H7 (cell line): ENCODE measurements at places on chromosomes 5 and 9. TPM values are rescaled to one million over a fixed set of nuclear protein-coding genes. Genes with fewer than 3 reads are reported as not detected.
A peak's percentile ranks its signal among the peaks of the same experiment; 100 is the strongest.

GRCh38 chr9:136510561-136510960 is 27.7 kb upstream of the SEC16A start:
- peak; percentile 61 for DNase-seq

DNA sequence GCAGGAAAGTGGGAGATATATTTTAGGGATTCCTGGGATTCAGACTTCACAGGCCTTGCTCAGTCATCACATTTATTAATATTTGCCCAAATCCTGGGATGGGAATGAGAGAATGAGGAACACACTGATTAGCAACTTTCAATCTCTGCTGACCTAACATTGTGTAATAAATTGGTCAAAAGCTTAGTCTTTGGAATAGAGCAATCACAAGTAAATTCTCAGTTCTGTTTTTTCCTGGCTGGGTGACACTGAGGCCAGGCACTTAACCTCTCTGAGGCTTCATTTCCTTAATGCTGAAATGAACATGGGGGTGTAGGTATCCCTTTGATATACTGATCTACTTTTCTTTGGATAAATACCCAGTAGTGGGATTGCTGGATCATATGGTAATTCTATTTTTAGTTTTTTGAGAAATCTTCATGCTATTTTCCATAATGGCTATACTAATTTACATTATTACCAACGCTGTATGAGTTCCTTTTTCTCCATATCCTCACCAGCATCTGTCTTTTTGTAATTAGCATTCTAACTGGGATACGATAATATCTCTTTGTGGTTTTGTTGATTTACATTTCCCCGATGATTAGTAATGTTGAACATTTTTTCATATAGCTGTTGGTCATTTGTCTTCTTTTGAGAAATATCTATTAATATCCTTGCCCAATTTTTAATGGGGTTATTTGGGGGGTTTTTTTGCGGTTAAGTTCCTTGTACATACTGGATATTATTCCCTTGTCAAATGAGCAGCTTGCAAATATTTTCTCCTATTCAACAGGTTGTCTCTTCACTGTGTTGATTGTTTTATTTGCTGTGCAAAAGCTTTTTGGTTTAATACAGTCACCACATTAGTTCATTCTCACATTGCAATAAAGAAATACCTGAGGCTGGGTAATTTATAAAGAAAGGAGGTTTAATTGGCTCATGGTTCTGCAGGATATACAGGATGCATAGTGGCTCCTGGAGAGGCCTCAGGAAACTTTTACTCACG is 36.8 kb upstream of the NIPBL start:
- DNase-seq: no peak

- no peak for DNase-seq
These were observed 1.5 kb downstream of the ST6GALNAC4 start for GRCh38 chr9:127915325-127915752.

DNA sequence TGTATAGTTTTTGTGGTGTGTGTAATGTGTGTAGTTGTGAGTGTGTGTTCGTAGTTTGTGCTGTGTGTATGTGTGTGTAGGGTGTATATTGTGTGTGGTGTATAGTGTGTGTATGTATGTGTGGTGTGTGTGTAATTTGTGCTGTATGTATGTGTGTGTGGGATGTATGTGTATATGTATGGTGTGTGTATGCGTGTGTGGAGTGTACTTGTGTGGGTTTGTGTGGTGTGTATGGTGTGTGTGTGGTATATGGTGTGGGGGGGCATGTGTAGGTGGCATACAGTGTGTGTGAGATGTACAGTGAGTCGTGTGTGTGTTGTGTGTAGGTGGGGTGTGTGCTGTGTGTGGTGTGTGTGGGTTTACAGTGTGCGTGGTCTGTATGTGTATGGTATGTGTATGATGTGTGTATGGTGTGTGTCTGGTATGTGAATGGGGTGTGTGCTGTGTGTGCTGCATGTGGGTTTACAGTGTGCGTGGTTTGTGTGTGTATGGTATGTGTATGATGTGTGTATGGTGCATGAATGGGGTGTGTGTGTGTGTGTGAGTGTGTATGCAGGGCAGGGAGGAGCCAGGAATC is 125.2 kb downstream of the GADD45G start:
- DNase-seq: no peak

GRCh38 chr5:119876522-119876921 is 247.2 kb downstream of the FAM170A start:
- no peak for DNase-seq

Gene IL3
- total RNA-seq: not detected in 2 replicates

DNA sequence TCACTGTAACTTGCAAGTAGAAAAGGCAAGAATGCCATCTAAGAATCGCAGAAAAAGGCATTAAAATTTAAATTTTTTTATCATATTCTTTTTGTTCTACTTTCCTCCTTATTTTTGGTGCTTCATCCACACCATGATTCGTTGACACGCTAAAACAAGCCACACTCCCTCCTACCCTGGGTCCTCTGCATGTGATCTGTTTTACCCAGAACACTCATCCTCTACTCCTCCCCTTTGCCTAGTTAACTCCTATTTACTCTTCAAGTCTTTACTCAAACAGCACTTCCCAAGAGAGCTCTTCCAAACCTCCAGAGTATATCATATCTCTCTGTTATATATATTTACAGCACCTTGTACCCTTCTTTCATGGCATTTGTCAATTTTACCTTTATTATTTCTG is 61.4 kb upstream of the SRP19 start:
- no peak for DNase-seq

DNA sequence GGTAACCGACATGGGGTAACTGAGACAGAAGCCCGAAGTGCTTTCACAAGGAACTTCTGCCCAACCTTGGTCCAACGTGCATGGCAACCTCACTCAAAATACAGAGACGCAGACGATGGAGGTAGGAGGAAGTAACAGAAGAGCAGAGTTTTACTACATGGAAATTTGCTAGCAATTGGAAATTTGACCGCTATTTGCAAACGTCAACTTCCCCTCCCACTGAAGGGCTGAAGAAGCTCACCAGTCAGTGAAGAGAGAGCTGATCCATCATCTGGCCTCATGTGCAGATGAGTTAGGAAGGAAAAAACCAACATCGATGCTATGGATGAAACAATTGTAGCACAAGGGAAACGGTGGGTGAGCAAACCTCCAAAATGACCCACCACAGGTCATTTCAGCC is 196.7 kb downstream of the RGS3 start:
- DNase-seq: no peak

Gene PCDHB15
- total RNA-seq: not detected in 2 replicates

Gene DRD1
- 0.10 TPM in 1 of 2 replicates, not detected in the other for total RNA-seq
